ENCODE measurements at places on chromosomes 3 and 15.

DNA sequence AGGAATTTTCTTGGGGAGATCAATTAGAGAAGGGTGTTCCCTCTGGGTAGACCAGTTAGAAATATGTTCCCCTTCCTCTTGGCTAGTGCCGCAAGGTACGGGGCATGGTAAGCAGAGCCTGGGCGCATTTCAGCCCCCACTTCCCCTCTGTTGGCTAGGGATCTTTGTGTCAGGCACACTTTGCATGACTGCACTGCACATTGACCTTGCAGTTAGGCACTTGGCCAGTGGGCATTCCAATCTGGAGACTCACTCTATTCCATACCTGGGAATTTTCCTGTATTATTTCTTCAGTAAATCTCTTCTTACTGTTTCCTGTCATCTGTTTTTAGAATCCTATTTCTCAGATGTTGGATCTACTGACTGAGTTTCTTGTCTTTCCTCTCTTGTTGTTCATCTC lies 30.0 kb upstream of the CACNA1D start:
- no peak for DNase-seq

- DNase-seq: no peak
These were observed 111.4 kb upstream of the CHL1 start for GRCh38 chr3:85180-85579.

DNA sequence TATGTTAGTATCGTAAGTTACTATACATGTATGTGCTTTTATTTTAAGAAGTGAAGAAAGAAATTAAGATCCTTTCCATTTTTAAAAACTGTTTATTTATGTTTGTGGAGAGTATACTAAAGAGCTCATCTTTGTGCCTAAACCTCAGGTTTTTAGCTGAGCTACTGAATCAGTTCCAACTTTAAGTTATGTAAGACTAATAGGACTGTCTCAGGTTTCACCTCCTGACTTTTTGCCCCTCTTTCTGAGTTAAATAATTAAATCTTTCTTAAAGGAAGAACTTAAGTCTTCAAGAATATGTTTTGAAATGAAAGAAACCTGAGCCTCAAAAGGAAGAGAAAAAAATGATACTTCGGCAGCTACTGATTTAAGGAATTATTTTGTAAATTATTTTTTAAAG lies 2.6 kb downstream of the SLMAP start:
- no peak for DNase-seq

- DNase-seq: no peak
These were observed 1093.2 kb downstream of the FHIT start for GRCh38 chr3:60158035-60158434.

DNA sequence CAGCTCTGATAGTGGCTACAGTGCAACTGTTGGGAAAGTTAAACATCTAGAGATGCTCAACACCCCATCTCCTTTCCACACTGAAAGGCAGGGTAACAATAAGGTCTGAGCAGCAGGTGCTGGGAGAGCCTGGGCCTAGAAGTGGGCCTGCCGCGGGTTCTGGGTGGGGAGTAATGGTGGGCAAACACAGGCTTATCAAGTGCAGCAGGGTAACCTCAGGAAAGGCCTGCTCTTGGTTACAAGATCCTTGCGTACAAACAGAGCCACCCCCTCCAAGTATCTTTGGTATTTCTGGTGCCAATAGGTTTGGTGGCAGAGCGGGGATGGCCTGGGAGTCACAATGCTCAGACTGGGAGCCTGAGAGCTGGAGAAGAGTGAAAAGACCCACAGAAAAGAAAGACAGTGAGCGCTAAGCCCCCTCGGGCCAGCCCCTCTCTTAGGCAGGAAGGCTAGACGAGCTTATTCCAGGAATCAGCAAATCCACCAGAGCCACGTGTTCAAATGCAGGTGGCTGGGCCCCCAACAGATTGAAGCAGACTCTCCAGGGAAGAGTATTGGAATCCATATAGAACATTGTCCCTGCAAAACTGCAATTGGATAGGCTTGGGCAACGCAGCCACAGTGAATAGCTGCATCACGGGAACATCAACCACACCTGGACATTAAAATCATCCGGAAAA lies 2.7 kb downstream of the IQSEC1 start:
- DNase-seq: no peak

DNA sequence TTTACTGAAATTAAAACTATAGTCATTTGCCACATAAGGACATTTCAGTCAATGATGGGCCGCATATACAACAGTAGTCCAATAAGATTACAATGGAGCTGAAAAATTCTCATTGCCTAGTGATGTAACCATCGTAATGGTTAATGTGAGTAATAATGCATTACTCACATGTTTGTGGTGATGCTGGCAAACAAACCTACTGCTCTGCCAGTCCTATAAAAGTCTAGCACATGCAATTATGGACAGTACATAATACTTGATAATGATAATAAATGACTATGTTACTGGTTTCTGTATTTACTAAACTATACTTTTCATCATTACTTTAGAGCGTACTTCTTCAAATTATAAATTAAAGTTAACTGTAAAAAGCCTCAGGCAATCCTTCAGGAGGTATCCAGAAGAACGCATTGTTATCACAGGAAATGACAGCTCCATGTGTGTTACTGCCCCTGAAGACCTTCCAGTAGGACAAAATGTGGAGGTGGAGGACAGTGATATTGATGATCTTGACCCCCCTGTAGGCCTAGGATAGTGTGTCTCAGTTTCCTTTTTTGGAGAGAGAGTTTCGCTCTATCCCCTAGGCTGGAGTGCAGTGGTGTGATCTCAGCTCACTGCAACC lies 102.7 kb downstream of the ATP1B3 start:
- DNase-seq: no peak

DNA sequence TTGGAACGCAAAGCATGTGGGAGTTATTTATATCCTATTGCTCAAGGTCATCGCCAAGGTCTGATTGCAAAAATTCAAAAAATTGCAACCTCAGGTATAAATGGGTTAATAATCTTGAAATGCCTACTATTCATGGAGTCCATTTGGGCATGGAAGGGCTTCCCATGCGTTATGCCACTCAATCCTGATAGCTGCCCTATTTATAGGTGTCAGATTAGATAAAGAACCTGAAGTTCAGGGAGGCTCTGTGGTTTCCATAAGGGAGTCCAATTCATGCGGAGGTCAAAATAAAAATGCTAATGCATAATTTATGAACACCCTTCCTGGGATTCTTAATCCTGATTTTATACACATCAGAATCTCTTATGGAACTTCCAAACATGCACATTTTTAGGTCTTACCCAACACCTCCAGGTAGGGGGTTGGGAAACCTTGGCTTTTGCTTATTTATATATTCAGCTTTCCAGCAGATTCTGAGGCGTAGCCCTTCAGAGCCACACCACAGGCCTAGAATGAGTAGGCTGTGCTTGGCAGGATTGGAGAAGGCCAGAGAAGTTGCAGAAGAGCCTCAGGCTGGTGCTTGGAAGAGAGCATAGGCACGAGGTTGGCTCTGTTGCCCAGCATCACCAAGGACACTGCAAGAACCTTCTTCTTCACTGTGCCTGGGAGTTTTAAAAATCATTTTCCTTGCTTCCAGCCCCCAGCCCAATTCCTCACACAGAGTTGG lies 324.4 kb upstream of the CFAP20DC start:
- no peak for DNase-seq

GRCh38 chr3:125075738-125076137 lies 19.9 kb upstream of the HEG1 start:
- DNase-seq: no peak

DNA sequence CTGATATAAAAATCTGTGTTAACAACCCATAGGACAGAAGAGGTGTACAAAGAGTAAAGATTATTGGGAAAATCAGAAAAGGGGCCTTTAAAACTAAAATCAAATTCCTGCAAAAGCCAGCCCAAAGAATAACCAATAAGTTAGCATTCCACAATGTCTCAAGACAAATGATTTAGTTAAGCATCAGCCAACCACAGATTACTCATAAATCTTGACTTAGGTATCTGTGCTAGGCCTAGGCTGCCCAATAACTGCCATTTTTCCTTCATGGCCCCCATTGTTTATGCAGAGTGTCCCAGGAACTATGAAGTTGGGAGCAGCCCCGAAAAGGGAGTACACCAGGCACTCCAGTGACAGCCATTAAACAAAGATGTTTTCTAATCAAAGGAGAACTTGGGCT lies 7.4 kb downstream of the TRANK1 start:
- DNase-seq: no peak

DNA sequence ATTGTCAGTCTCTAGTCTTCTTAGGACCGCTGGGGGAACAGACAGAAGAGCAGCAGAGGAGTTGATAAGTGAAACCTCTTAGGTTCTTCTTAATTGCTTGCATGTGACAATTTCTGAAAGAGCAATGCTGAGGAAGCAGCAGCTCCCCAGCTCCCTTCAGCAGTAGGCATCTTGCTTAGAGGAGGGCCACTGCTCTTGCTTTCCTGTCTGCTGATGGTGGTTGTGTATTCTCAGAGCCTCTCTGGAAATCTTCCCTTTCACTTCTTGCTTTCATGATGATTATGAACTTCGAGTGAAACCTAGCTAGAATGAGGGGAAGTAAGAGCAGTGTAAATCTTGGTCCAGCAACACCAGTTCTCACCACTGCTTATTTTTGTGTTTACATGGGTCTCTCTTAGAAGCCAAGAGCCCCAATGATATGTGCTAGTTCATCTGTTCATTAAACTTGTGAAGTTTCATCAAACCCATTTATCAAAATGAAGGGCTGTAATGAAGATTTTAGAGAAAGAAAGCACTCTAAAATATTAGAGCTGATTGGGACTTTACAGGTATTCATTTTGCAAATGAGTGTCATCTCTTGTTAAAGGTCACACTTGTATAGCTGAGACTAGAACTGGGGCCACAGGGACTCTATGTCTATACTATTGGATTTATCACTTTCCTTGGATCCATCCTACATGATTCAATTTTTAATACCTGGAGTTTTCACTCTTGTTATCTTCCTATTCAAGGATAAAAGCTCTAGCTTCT lies 246.7 kb downstream of the LPP start:
- no peak for DNase-seq

GRCh38 chr3:151319628-151320027 lies 3.0 kb upstream of the GPR87 start:
- DNase-seq: no peak

DNA sequence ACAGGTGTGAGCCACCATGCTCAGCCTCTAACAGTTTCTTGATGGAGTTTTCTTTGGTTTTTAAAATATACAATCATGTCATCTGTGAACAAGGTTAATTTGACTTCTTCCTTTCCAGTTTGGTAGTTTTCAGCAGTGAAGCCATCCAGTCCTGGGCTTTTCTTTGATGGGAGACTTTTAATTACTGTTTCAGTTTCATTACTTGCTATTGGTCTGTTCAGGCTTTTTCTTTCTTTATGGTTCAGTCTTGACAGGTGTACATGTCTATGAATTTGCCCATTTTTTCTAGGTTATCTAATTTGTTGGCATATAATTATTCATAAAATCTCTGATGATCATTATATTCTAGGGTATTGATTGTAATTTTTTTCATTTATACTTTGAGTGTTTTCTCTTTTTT lies 36.8 kb downstream of the PFN2 start:
- no peak for DNase-seq

- no peak for DNase-seq
These were observed 88.6 kb upstream of the GSK3B start for GRCh38 chr3:120182613-120183511.

GRCh38 chr15:58770519-58770856 lies 614 bp upstream of the MINDY2 start:
- no peak for DNase-seq

- DNase-seq: no peak
These were observed 111.0 kb upstream of the TGFBR2 start for GRCh38 chr3:30495172-30496065.

GRCh38 chr3:174659511-174659910 lies 199.6 kb upstream of the NAALADL2 start:
- DNase-seq: no peak

GRCh38 chr3:137148917-137149316 lies 191.1 kb downstream of the IL20RB start:
- DNase-seq: no peak

DNA sequence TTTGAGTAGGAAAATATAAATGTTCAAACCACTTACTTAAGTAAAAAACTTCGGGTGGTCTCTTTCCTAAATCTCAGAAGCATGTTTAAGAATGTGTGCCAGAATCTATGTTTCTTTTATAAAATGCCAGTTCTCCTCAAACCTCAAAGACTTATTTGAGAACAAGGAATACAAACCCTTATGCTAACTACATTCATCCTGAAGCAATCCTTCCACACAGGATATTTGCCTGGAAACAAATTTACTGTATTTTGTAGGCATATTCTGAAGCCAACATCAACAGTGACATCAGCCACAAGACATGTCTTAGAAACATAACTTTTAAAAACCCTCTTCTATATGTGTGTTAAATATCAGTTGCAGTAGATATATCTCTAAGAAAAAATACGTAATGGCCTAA lies 1077.0 kb downstream of the ROBO1 start:
- no peak for DNase-seq

GRCh38 chr3:52205727-52206372 lies 7.9 kb downstream of the ALAS1 start:
- no peak for DNase-seq

GRCh38 chr15:25180606-25181292 lies 226.0 kb downstream of the SNRPN start:
- DNase-seq: no peak

GRCh38 chr15:65816441-65816840 lies 24.3 kb upstream of the DENND4A start:
- no peak for DNase-seq

GRCh38 chr3:2921903-2922302 lies 188.3 kb downstream of the IL5RA start:
- DNase-seq: no peak

DNA sequence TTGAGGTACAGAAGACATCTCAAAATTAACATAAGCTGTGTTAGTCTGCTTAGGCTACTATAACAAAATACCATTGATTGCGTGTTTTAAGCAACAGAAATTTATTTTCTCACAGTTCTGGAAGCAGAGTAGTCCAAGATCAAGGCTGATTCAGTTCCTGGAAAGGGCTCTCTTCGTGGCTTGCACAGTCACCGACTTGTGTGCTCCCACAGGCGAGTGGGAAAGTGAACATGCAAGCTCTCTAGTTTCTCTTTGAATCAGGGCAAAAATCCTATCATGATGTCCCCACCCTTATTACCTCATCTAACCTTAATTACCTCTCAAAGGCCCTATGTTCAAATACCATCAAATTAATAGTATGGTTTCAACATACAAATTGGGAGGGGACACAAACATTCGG lies 505.9 kb downstream of the ZIC1 start:
- DNase-seq: no peak

Data from activated CD4-positive, CD25-positive, alpha-beta regulatory T cell treated with anti-CD3 and anti-CD28 coated beads, Interleukin-2, amount 50 U/mL, for 16 hours (primary cell).